ENCODE measurements at places on chromosomes 1 and 21.
A peak's percentile ranks its signal among the peaks of the same experiment; 100 is the strongest.

DNA sequence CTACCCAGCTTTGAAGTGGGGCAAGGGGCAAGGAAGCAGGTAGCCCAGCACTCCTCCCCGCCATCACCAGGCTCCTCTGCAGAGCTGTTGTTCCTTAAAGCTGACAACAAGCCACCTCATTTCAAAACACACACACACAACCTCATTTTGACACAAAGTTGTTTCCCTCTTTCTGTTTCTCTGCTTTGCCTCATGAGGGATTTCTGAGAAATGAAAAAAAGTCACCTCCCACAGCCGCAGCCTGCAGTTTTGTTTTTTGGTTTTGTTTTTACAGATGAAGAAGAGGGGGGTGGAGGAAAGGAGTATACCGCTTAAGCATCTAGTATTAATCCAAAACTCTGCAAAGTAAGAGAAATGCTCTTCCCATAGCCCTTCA lies 12.1 kb downstream of the MCL1 start:
- DNase-seq, result peak; percentile 47

DNA sequence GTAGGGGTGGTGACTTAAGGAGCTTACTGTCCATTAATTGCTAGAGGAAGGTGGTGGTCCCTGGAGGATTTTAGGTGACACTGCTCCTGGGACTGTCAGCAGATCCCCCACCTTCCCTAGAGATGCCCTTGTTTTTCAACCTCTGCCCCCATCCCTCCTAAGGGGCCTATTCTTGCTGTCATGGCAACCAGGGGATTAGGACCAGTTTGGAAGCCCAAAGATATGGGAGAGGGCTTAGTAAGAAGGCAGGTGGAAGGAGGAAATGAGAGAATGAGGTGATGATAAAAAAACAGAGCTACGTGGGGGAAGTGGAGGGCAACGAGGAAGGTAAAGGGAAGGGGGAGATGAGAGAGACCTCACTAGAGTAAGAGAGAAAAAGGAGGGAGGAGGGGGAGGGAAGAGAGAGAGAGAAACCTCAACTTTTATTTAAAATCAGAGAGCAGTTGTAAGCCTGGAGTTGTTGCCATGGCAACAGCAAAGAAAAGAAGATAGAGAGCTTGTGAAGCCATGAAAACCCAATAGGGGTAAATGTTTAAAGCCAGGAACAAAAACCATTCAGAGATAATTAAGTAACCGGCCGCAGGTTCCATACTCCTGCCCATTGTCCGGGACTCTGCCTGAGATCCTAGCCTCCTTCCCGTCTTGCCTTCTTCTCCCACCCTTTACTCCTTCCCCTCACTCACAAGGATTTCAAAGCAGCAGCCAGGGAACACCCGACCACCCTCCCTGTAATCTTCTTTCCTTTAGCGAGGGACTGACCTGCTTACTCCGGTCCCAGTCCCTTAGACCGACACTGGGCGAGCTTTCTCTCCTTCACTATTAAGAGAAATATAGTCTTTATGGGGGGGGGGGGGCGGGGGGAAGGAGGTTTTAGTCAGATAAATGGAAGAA lies 20.6 kb downstream of the KIRREL1 start:
- DNase-seq, result no peak

DNA sequence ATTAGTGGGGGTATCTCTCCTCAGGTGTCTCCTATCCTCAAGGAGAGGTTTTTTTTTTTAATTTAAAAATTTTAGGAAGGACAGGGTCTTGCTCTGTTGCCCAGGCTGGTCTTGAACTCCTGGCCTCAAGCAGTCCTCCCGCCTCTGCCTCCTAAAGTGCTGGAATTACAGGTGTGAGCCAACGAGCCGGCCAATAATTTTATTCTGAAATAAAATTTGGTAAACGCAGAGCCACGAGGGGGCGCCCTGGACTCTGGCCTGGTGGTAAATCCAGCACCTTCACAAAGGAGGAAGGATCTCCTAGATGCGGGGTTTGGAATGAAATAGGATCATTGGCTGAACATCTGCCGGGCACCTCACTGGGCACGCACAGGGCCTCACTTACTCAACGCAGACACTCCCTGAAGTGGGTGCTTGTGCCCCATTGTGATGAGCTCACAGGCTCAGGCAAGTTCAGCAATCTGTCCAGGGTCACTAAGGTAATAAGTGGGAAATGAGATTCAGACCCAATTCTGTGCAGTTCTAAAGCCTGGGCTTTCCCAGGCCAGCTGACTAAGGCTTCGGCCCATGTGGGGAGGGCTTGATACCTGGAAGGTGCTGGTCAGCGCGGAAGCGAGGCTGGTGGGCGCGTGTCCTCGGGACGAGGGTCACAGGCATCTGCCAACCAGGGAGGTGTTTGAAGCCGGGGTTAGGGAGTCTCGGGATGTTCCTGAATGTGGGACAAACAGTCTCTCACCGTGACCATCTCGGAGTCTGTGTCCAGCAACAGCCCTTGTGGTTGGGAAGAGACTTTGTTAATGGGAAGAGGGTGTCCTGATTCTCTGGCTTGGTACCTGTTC lies 32.7 kb upstream of the ETV3 start:
- DNase-seq, result peak; percentile 32

GRCh38 chr1:110787328-110788071 lies 85.4 kb upstream of the CD53 start:
- peak; percentile 74 for DNase-seq

DNA sequence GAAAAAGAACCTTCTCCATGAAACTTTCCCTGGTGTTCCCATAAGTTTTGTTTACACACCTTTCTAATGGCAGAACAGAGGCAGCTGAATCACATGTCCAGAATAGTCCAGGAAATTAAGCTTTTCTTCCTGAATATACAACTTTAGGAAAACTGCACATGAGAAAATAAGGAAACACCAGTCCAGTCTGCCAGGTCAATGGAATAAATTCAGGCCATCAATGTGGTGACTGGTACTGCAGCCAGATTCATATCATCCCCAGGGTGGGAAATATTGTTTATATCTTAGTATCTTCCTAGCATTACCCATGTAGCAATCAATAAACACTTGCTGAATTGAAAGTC lies 6.7 kb upstream of the FBXO28 start:
- DNase-seq, result no peak

GRCh38 chr1:184118046-184118445 lies 66.5 kb downstream of the TSEN15 start:
- no peak for DNase-seq

DNA sequence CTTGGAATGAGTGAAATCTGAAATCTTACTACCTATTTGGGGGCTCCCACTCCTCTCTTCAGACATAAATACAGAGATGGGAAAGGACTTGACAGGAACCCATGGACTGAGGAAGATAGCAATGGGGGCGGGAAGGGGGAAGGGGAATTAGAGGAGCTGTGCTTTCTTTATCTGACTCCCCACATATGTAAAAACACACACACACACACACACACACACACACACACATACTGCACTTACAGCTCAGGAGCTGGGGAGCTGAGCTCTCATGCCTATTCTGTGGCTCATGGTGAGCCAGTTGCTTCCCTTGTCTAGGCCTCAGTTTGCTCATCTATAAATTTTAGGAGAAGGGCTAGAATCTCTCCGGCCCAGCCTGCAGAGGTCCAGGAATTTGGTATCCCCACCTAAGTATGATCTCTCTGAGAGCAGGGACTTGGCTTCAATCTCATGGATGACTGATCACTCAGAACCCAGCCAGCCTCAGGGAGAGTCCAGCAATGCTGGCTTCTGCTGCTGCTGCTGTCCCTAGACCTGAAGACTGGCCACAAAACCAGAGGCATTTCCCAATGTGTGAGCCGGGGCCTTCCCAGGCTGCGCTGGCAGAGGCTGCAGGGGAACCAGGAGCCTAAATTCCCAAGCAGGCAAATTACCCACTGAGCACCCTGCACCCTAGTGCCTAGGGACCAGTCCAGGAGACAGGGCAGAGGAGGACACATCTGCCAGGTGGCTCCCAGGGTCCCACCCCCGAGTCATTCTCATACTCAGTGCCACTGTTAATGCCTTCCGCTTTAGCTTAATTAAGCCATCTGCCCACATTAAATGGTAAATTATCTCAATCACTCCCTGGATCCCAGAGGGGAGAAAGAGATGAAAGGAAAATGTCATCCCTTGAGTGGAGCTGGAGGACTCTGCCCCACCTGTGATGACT lies 57.5 kb upstream of the RBM15 start:
- no peak for DNase-seq

DNA sequence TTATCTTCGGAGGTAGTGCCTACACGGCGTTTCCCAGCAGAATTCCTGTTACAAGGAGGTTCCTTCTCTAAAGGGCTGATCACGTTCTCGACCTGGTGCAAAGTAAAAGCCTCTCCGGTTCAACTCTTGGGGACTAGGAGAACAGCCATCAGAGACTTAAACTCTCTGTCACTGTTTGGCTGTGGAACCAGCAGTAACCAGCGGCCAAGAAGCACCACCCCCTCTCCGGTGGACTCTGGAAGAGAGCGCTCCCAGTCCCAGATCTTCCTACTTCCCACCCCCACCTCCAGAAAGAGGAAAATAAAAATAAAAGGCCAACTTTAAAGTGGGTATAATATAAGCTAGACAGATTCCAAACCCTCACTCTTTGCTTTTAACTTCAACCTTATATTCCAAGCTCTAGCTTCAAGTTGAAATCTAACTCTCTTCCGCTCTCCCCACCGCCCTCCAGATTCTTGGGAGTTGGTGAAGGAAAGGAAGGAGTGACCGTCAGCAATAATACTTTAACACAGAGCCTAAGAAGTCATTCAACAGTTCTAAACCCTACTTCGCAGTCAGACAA lies 2.9 kb downstream of the BRINP3 start:
- DNase-seq, result no peak

GRCh38 chr1:113390871-113391648 lies 745 bp downstream of the MAGI3 start:
- DNase-seq, result peak; percentile 41

GRCh38 chr1:93776728-93777127 lies 95.1 kb upstream of the BCAR3 start:
- DNase-seq, result no peak

- no peak for DNase-seq
These were observed 46.2 kb upstream of the SLC44A3 start for GRCh38 chr1:94773931-94774422.

GRCh38 chr21:34987501-34988072 lies 61.5 kb downstream of the RUNX1 start:
- DNase-seq, result no peak

GRCh38 chr1:95888941-95889390 lies 655.0 kb downstream of the RWDD3 start:
- DNase-seq, result no peak

DNA sequence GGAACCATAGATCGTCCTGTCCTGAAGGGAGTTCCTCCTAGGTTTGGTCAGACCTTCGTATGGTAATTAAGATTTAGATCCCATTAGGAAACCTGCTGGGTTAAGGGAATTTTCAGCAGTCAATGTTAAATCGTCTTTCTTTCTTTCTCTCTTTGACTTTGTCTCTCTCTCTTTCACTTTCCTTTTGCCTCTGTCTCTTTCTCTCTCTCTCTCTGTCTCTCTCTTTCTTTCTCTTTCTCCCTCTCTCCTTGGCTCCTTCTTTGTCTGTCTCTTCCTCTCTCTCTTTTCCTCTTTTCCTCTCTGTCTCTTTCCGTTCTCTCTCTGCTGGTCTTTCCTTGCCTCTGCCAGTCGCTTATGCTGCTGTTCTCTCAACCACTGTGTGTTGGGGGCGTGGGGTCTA lies 8.7 kb downstream of the OR2W3 start:
- no peak for DNase-seq

DNA sequence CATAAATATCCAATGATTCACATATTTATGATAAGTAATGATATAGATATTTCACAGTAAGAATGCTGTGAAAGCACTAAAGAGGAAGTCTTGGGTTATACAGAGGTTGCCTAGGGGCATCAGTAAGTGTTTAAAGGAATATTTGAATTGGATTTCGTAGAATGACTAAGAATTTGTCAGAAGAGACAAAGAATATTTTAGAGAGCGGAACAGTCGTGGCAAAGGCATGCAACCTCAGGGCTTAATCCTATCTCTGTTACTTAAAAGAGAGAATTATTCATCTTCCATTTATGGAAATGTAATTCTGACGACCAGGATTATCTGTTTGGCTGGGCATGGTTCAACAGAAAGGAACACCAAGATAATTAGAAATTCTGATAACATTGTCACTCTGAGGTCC lies 171.9 kb upstream of the NR5A2 start:
- DNase-seq, result no peak

- no peak for DNase-seq
These were observed 9.9 kb upstream of the MAPKAPK2 start for GRCh38 chr1:206674745-206675175.
